Vagina (tissue), 2 donors: ENCODE measurements at places on chromosomes 12 and 14. TPM values are rescaled to one million over a fixed set of nuclear protein-coding genes. Genes with fewer than 3 reads are reported as not detected.

Gene OAS1
- 30.9 TPM for total RNA-seq

Gene STX2
- 16.5 TPM for total RNA-seq

Gene TAS2R7
- total RNA-seq, result not detected

Gene NTF3
- total RNA-seq, result 1.7 TPM

Gene NEUROD4
- total RNA-seq, result not detected

Gene ADSS1
- total RNA-seq, result 10.3 TPM

Gene KRT6C
- total RNA-seq, result 257 TPM

Gene PTPRO
- total RNA-seq, result 0.49 TPM
